GM23338 (cell line): ENCODE measurements at places on chromosomes 12 and 14. TPM values are rescaled to one million over a fixed set of nuclear protein-coding genes. Genes with fewer than 3 reads are reported as not detected.

Gene HIGD1C
- not detected in 2 replicates for polyA plus RNA-seq

Gene C12orf54
- not detected in 2 replicates for polyA plus RNA-seq

Gene CLEC2A
- polyA plus RNA-seq: not detected in 2 replicates

Gene DPPA3
- polyA plus RNA-seq: 5.0 and 5.4 TPM in 2 replicates

Gene PRIMA1
- polyA plus RNA-seq: 1.2 and 2.1 TPM in 2 replicates

Gene CYP27B1
- polyA plus RNA-seq: 0.83 and 1.1 TPM in 2 replicates

Gene OLR1
- polyA plus RNA-seq: not detected in 2 replicates

Gene TAS2R13
- not detected in 2 replicates for polyA plus RNA-seq

Gene TMEM263
- 5.8 and 7.1 TPM in 2 replicates for polyA plus RNA-seq

Gene CPM
- polyA plus RNA-seq: 0.37 and 0.49 TPM in 2 replicates

Gene CD4
- polyA plus RNA-seq: 2.0 and 2.1 TPM in 2 replicates

Gene SOX5
- polyA plus RNA-seq: 1.0 and 1.5 TPM in 2 replicates

Gene MMP14
- polyA plus RNA-seq: 6.5 and 7.0 TPM in 2 replicates

Gene STXBP6
- 29.0 TPM in 2 replicates for polyA plus RNA-seq

Gene DDX23
- 31.7 and 31.8 TPM in 2 replicates for polyA plus RNA-seq

Gene EP400
- 24.5 and 26.3 TPM in 2 replicates for polyA plus RNA-seq

Gene LRRK2
- not detected in 2 replicates for polyA plus RNA-seq

Gene INSM2
- not detected in 2 replicates for polyA plus RNA-seq

Gene VDR
- polyA plus RNA-seq: 0.35 and 0.37 TPM in 2 replicates

Gene KRT74
- not detected in 2 replicates for polyA plus RNA-seq

Gene RASAL1
- polyA plus RNA-seq: 2.6 and 2.7 TPM in 2 replicates

Gene INHBC
- 0.53 TPM in 1 of 2 replicates, not detected in the other for polyA plus RNA-seq
